Upper lobe of left lung (tissue), 6 donors: ENCODE measurements at places on chromosomes 13 and 19. TPM values are rescaled to one million over a fixed set of nuclear protein-coding genes. Genes with fewer than 3 reads are reported as not detected.

DNA sequence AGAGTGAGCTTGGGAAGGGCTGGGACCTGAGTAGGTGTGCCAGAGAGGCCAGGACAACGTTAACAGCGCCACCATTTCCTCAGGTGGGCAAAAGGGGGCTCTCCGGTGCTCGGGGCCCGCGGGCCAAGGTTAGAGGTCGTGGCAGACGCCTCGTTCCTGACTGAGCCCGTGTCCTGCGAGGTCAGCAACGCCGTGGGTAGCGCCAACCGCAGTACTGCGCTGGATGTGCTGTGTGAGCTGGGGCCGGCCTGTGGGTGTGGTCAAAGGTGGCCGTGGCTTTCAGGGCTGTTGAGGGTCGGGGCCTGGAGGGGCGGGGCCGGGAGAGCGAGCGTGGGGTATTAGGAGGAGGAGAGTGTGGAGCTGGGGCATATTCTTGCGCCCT lies 3.7 kb downstream of the KIRREL2 start:
- DNase-seq = no peak
- no peak overlapping the region for H3K4me3 ChIP-seq
- H3K27me3 ChIP-seq = peaks cover 9% of the 10 kb centered on the region
- no peaks in the 10 kb centered on the region for H3K36me3 ChIP-seq
- H3K27ac ChIP-seq = no peak overlapping the region

DNA sequence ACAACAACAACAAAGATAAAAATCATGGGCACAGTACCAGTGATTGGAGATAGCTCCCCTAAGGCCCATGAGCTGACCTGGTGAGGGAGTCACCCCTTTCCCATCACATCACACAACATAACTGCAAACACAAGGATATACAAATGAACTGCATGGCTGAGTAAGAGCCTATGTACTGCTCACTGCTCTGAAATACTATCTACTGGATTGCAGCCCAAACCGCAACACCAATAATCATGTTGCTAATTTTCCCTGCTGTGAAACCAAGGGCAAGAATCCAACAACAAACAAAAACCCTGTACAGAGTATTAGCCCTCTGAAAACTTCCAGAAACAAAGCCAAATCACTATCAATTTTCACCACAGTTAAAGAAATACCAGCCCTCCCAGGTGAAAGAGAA lies 1893.2 kb downstream of the PCDH9 start:
- DNase-seq = no peak
- no peak overlapping the region for H3K27ac ChIP-seq
- H3K36me3 ChIP-seq = no peaks in the 10 kb centered on the region
- H3K4me1 ChIP-seq = no peaks in the 10 kb centered on the region

The FCER2 gene
- not detected for total RNA-seq

The GGN gene
- total RNA-seq = 0.59 TPM

The ZNF681 gene
- 1.6 TPM for total RNA-seq
